Renal pelvis (tissue), 12 donors: ENCODE measurements at places on chromosomes 6 and 20. TPM values are rescaled to one million over a fixed set of nuclear protein-coding genes. Genes with fewer than 3 reads are reported as not detected.

Gene GGT7
- 36.8 TPM for polyA plus RNA-seq

Gene GTSF1L
- polyA plus RNA-seq = not detected

Gene EEF1A2
- 0.96 TPM for polyA plus RNA-seq

Gene TP53RK
- 17.2 TPM for polyA plus RNA-seq

Gene HRH3
- polyA plus RNA-seq = 0.11 TPM

Gene TRIM40
- not detected for polyA plus RNA-seq

Gene C4A
- 13.7 TPM for polyA plus RNA-seq
